ENCODE measurements at places on chromosomes 11 and 22.

DNA sequence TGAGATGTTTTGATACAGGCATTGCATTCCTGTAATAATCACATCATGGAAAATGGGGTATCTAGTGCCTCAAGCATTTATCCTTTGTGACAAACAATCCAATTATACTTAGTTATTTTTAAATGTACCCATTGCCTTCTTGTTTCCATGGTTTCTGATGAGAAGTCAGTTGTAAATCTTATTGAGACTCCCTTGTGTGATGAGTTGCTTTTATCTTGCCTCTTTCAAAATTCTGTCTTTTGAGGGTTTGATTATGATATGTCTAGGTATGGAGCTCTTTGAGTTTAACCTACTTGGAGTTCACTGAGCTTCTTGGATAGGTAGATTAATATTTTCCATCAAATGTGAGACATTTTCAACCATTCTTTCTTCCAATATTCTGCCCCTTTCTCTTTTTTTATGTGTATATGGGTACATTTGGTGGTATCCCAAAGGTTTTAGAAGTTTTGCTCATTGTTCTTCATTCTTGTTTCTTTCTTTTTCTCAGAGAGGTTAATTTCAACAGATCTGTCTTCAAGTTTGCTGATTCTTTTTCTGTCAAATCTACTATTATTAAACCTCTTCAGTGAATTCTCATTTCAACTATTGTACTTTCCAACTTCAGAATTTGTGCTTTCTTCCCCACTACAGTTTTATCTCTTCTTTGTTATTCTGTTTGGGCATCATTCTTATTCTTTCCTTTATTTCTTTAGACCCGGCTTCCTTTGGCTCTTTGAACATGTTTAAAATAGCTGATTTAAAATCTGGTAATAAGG lies 13.7 kb downstream of the NAGA start:
- no peak for DNase-seq

DNA sequence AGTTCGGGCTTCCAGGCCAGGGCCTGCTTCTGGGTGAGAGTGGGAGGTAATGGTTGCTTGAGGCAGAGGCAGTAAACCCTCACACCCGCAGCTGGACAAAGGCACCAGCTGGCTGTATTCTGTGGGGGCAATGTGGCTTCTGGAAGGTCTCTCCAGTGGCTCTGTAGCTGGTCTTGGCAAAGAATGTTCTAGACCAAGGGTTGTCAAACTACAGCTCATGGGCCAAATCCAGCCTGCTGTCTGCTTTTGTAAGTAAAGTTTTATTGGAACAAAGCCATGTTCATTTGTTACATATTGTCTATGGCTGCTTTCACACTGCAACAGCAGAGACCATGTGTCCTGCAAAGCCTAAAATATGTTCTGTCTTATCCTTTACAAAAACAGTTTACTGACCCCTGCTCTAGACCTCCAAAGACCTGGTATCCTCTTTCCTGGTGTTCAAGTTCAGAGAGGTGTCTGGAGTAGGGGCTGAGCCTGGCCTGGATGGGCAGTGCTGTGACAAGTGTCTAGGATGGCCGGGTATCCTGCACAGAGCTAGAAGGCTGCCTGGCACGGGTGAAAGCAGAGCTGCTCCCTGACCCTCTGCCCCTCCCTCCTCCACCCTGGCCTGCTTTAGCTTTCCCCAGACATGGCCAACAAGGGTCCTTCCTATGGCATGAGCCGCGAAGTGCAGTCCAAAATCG lies 3.4 kb downstream of the TAGLN start:
- DNase-seq = no peak

- DNase-seq = no peak
Measured at GRCh38 chr22:49013707-49014106, 814.0 kb downstream of the BRD1 start.

- no peak for DNase-seq
Measured at GRCh38 chr11:1966531-1966930, 19.4 kb downstream of the MRPL23 start.

DNA sequence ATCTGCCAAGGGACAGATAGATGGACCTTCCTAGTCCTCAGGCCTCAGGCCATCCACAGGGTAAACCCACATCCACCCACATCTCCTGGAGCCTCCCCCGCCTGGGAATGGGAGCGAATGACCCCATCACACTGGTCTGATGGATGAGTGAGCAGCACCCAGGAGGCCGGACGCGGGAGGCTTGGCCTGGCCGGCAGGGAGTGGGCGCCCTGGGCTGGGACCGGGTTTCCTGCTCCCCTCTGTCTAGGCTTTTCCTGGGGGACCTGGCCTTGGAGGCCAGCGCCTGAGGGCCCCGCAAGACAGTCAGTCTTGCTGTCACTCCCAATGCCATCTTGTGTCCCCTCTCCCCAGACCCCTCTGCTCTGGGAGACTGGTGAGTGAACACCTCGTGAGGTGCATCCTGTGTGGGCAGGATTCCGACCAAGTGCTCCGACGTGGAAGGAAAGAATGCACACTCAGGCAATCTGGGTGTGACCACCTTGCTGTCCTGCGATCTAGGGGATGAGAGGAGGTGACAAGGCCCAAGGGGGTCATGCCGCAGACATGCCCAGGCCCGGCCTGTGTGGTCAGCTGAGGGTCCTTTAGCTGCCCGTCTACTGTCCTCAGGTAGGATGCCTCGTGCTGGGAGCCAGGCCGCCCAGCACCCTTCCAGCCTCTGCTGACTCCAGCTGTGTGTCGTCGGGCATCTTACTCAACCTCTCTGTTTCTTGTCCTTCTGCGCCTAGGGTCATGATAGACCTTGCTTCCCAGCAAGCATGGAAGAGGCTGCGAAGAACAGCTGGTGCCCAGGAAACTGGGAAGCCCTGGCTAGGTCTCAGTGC lies 26.5 kb upstream of the WNT7B start:
- no peak for DNase-seq

- DNase-seq = no peak
Measured at GRCh38 chr11:62018981-62019664, 51.7 kb upstream of the FTH1 start.

DNA sequence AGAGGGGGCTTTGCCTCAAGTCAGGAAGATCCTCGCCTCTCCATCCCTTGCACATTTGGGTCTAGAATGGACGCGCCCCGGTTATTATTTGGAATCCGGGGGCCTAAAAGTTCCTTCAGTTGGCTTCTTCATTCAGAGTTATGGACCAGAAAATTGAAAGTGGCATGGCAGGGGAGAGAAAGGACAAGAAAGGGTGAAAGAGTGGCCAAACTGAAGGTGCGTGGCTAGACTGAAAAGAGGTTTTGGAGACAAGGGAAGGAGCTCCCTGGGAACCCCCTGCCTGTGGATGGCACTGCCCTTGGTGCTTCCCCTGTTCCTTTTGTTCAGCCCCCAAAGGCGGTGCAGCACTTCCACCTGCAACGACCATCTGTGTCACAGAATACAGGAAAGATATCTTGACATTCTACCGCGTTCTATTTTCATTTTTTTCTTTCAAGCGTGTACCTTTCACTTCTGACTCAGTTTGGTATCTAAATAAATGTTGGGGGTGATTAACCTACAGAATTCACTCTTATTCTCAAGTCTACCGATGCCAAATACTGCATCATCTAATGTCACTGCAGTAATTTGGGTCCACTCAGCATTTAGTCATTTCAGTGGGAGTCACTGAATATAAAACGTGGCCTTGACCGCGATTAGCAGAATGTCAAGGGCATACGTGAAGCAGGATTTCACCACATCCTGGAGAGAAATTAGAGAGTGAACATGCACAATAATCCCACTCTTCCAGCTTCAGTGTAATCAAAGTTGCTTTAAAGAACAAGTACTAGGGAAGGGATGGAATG lies 88.1 kb upstream of the ARHGAP32 start:
- DNase-seq = no peak

DNA sequence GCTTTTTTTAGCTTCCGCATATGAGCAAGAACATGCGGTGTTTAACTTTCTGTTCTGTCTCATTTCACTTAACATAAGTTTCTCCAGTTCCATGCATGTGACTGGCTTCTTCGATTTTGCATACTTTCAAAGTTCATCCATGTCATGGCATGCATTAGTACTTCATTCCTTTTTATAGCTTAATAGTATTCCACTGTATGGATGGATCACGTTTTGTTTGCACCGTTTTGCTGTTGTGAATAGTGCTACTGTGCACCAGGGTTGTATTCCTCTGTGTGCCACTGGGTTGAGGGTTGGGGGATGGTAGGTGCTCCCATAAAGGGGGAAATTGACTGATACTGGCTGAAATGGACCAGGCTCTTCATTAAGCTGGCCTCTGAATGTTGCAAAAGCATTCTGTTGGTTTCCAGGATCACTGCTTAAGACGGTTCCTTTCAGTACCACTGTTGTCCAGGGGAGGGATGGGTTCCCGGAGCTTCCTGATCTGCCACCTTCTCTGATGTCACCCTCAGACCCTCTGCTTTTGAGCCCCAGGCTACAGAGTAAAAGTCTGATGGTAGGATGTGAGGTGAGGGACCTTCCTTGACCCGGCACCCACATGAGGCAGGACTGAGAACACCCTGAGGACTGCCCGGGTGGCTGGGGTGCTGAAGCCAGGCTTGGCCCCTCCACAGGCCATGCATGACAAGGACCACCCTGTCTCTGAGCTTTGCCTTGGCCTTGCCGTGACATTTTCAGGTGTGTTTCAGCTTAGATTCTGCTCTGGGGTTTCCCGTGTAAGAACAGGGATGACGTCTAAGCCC lies 24.4 kb downstream of the DGCR6L start:
- DNase-seq = no peak

GRCh38 chr11:56841210-56841810 lies 92.8 kb upstream of the OR9G4 start:
- peak; percentile 8 for DNase-seq

DNA sequence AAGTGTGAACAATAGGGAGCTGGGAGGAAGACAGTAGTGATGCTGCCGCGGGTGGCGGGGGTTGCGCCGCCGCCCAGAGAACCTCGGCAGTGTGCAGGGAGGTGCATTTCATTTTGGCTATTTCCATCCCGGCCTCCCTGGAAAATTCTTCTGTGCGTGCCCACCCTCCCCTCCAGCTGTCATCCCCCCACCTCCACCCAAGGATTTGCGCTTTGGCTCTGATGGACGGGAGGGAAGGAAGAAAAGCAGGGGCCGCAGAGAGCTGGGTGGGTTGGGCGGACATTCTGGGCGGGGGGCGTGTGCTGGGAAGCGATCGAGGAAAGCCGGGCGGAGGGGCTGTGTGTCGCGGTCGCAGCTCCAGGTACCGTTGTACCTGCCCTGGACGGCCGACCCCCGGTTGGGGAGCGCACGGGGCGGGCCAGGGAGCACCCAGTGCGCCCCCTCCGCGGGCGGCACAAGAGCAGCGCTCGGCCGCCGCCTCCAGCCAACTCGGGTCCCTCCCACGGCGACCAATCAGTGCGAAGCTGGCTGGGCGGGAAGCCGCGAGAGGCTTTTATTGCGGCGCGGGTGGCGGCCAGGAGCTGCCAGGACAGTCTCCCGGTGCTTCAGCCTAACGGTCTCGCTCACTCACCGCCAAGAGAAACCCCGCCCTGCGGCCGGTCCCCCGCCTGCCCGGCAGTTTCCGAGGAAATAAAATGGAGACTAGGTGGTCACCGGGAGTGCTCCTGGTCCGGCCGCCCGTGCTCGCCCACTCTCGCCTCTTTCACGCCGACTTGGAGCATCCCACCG lies 1.6 kb downstream of the NCAM1 start:
- no peak for DNase-seq

DNA sequence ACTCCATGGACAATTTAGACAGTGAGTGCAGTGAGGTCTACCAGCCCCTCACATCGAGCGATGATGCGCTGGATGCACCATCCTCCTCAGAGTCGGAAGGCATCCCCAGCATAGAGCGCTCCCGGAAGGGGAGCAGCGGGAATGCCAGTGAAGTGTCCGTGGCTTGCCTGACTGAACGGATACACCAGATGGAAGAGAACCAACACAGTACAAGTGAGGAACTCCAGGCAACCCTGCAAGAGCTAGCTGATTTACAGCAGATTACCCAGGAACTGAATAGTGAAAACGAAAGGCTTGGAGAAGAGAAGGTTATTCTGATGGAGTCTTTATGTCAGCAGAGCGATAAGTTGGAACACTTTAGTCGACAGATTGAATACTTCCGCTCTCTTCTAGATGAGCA lies 51.4 kb downstream of the SPECC1L start:
- no peak for DNase-seq
